ENCODE measurements at places on chromosomes 6 and 20.

GRCh38 chr6:14406614-14407331, 289.2 kb downstream of the CD83 start:
- DNase-seq: no peak
- H3K27ac ChIP-seq: no peak overlapping the region
- no peaks in the 10 kb centered on the region for H3K4me1 ChIP-seq
- no peaks in the 10 kb centered on the region for H3K27me3 ChIP-seq
- no peaks in the 10 kb centered on the region for H3K36me3 ChIP-seq
- no peak overlapping the region for H3K4me3 ChIP-seq

DNA sequence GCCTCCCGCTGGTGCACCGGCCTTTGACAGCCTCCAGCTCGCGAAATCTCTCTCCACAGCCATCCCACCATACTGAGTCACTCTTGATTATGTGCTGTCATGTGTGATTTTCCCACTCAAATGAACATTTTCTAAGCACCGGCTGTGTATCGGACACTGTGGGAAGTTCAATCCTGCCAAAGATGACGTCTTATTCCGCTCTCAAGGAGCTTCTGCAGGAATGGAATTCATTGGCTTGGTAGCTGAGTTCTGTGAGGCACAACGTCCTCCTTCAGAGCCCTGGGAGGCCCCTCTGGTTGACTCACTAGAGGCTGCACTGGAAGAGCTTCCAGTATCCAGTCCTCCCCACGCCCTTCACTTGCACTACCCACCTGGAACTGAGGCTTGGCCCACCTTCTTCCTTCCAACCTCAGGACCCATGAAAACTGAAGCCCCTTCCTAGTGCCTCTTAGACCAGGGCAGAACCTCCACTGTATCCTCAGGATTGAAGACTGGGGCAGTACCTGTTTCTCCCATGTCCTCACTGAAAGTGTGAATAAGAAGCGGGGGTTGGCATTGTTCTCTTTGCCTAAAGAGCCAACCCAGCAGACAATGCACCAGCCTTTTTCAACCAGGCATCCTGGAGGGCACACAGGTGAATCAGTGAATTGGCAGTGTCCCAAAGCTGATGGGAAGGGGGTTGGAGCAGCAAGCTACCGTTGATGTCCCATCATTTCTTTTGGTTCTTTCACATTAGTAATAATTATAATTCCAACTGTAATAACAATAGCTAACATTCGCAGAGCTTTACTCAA, 1.7 kb downstream of the UNC5CL start:
- H3K4me3 ChIP-seq: no peak overlapping the region
- no peak overlapping the region for H3K27ac ChIP-seq
- H3K4me1 ChIP-seq: no peaks in the 10 kb centered on the region
- DNase-seq: no peak

DNA sequence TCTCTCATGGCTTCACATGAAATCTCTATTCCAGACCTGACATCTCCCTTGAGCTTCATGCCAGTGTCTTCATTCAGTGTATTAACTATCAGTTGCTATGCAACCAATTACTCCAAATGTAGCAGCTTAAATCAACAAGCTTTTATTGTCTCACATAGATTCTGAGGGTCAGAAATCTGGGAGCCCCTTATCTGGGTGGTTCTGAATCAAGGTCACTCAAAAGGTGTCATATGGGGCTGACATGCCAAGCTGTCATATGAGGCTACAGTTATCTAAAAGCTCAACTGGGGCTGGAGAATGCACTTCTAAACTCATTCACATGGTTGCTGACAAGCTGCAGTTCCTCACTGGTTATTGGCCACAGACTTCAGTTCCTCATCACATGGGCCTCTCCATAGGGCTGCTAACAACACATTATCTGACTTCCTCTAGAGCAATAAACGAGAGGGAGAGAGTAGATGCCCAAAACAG, 7.3 kb upstream of the CGA start:
- H3K4me1 ChIP-seq: no peaks in the 10 kb centered on the region
- no peaks in the 10 kb centered on the region for H3K27me3 ChIP-seq
- no peak overlapping the region for H3K4me3 ChIP-seq
- no peaks in the 10 kb centered on the region for H3K36me3 ChIP-seq
- DNase-seq: no peak

GRCh38 chr20:32476684-32477593, 108.2 kb downstream of the NOL4L start:
- no peaks in the 10 kb centered on the region for H3K27me3 ChIP-seq
- H3K4me3 ChIP-seq: no peak overlapping the region
- no peaks in the 10 kb centered on the region for H3K36me3 ChIP-seq

- peaks cover 8% of the 10 kb centered on the region for H3K4me1 ChIP-seq
- H3K27ac ChIP-seq: no peak overlapping the region
- H3K27me3 ChIP-seq: no peaks in the 10 kb centered on the region
- H3K4me3 ChIP-seq: no peak overlapping the region
- no peaks in the 10 kb centered on the region for H3K36me3 ChIP-seq
Observed at GRCh38 chr6:30075790-30076732, 492 bp upstream of the RNF39 start.

- no peak for DNase-seq
- no peaks in the 10 kb centered on the region for H3K36me3 ChIP-seq
- H3K27ac ChIP-seq: no peak overlapping the region
- H3K4me1 ChIP-seq: peaks cover 32% of the 10 kb centered on the region
- H3K4me3 ChIP-seq: no peak overlapping the region
Observed at GRCh38 chr6:108576709-108577108, 16.0 kb downstream of the FOXO3 start.

- H3K4me3 ChIP-seq: no peak overlapping the region
- H3K27me3 ChIP-seq: no peaks in the 10 kb centered on the region
- DNase-seq: no peak
- H3K36me3 ChIP-seq: no peaks in the 10 kb centered on the region
- no peaks in the 10 kb centered on the region for H3K4me1 ChIP-seq
- H3K27ac ChIP-seq: no peak overlapping the region
Observed at GRCh38 chr20:8039042-8039441, 19.5 kb upstream of the TMX4 start.

- H3K27me3 ChIP-seq: no peaks in the 10 kb centered on the region
- peaks cover 1% of the 10 kb centered on the region for H3K4me1 ChIP-seq
- no peaks in the 10 kb centered on the region for H3K36me3 ChIP-seq
- no peak for DNase-seq
Observed at GRCh38 chr20:62287129-62287528, 15.7 kb upstream of the ADRM1 start.

All from ovary (tissue), 10 donors.